ENCODE measurements at places on chromosomes 7 and 10. TPM values are rescaled to one million over a fixed set of nuclear protein-coding genes. Genes with fewer than 3 reads are reported as not detected.

DNA sequence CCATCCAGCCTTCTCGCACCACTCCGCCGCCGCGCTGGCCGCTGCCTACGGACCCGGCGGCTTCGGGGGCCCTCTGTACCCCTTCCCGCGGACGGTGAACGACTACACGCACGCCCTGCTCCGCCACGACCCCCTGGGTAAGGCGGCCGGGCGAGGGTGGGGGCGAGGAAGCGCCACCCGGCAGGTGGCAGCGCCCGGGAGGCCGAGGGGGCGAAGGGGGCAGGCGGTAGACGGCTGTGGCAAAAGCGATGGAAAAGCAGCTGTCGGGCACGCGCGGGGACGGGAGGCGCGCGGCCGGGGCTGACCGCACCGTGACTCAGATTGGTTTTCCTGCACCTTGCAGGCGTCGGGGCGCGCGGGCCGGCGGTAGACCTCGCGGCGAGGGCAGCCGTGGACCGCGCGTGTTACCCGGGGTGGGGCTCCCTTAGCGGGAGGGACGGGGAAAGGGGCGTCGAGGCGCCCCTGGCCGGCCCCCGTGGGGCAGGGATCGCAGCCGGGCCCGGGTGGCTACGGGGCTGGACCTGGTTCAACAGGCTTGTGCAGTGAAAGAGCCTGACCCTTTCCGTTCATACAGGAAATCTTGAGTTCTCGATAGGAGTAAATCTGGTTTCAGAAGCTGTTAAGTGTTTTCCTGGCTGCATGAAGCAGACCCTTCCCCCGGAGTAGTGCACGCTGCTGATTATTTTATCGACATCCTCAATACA, 608 bp downstream of the HHEX start:
- DNase-seq, result peak; percentile 27

- DNase-seq, result no peak
These were observed 533.6 kb downstream of the GRID1 start for GRCh38 chr10:85832988-85833387.

DNA sequence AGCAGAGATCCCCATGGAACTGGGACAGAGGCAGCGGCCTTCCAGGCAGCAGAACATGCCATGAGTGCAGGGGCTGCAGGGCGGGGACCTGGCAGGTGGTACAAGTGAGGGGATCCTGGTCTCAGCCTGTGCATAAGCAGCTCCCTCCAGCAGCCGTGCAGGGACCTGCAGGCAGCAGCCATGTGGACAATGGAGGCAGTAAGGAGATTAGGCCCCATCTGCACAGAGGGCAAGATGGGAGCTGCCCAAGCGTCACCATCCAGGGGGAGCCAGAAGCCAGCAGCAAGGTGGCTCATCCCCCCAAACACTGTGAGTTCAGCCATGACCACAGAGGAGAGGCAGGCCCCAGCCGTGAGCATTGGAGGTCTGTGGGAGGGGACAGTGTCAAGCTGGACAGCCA, 3.1 kb downstream of the DDC start:
- no peak for DNase-seq

DNA sequence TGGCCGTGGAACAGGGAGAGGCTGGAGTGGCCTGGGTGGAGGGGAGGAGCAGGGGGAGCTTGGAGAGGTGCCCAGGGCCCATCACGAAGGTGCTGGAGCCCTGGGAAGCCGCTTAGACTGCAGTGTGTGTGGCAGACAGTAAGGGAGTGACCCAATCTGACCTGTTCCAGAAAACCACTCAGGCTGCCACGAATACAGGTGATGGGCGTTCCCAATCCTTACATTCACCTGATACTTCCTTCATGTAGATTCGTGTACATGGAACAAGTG, 161.7 kb downstream of the SVIL start:
- no peak for DNase-seq

- DNase-seq, result no peak
These were observed 36.7 kb upstream of the STK17A start for GRCh38 chr7:43546231-43546630.

DNA sequence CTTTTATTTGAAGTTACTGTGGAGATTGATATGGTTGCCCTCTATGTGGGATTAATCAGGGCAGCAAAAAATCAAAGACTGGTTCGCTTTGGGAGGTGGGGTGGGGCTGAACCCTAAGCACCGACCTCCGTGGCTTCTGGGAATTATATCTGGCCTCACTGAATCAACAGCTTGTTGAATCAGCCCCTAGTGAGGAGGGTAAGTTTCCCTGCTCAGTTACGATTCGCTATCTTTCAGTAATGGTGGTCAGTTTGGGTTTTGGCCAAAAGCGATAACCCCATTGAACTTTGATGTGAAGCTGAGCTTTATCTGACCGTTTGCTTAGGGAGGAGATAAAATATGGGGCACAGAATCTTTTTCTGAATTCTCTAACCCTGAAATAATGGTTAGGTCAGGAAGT, 16.6 kb upstream of the ARPC1A start:
- DNase-seq, result no peak

- DNase-seq, result no peak
These were observed 287.3 kb downstream of the RPS24 start for GRCh38 chr10:78321000-78321399.

GRCh38 chr7:139675127-139676125, 102.4 kb downstream of the HIPK2 start:
- DNase-seq, result no peak

GRCh38 chr10:43957267-43958070, 308.8 kb upstream of the ZNF32 start:
- DNase-seq, result no peak

DNA sequence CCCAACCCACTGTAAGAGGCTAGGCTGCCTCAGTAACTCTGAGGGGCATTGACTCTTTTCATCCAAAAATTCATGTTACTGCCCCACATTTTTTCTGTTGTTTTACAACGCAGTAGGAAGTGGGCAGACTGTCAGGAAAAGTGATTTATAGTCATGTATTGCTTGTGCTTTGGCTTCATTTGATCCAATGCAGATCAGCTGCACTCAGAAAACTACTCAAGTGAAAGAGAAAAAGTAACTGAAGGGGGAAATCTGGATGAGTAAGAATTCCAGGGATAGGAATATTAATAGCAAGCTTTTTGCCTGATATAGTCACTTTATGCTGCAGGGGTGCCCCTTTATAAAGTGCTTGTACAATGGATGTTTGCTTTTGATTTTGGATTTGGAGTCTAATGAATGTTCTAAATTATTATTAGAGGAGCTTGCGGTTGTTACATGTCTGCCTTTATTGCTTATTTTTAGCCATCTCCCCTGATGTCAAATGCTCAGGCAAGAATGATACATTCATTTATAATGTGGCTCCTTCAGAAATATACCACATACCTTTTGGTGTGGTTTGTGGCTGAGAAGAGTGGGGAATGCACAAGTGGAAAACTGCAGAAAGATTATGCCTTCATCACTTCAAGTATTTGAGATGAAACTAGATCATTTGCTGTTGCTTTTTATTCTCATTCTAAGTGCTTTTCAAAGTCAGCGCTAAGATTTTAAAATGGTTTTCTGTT, 86.1 kb downstream of the EGFR start:
- no peak for DNase-seq

DNA sequence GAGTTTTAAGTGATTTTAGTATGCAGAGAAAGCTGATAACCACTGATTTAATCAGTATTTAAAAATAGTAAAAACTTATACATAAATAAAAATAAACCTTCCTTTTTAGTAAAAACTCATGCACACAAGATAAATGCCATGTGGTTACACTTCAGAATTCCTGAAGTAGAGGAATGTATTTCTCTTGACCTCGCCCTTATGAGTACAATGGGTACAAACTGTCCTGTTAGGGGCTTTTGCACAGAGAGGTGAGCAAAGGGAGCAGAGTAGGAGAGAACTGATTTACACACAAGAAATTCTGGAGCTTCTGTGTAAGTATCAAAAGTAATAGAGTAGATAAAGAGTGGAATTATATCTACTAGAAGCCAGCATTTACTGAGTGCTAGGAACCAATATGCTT, 279.6 kb downstream of the PPP1R3A start:
- DNase-seq, result no peak

GRCh38 chr10:121245754-121246153, 352.5 kb downstream of the FGFR2 start:
- no peak for DNase-seq

- DNase-seq, result no peak
These were observed 103.0 kb upstream of the LSM8 start for GRCh38 chr7:118080947-118081346.

DNA sequence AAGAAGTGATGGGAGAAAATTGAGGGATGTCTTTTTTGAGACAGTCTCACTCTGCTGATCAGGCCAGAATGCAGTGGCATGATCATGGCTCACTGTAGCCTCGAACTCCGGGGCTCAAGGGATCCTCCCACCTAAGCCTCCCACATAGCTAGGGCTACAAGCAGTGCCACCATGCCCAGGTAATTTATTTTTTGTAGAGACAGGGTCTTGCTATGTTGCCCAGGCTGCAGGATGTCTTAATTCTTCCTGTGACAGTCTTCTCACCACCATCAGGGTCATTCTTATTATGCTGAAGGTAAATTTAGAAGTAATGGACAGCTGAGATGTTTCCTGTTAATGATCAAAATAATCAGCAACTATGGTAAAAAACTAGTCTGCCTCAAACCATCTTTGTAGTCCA, 7.1 kb downstream of the DNAJC9 start:
- no peak for DNase-seq

GRCh38 chr7:28067171-28067570, 113.4 kb downstream of the JAZF1 start:
- no peak for DNase-seq

DNA sequence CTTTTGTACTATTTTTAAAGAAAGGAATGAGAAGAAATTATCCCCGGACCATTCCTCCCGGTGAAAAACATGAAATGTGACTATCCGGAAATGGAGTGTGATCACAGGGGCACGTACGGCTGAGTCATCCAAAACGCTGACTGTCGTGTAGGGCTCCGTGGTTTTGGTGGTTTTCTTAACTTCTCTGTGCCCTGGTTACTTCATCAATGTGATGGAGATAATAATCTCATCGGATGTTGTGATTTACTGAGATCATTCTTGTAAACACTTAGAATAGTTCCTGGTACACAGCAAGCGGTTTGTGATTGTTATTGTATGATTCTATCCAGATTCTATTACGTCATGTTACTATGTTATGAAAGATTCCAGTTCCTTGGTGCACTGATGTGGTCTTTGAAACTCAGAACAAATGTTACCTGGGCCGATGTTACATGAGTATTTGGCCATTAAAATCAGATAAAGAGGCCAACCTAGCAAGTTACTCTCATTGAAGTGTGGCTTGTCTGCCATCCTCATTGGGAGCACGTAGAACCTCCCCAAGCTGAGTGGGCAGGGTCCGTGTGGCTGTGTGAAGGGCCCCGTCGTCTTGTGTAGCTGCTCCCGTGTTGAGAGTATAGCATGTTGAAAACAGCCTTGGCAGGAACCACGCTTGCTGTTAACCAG, 99.5 kb downstream of the CAMK1D start:
- DNase-seq, result peak; percentile 33

DNA sequence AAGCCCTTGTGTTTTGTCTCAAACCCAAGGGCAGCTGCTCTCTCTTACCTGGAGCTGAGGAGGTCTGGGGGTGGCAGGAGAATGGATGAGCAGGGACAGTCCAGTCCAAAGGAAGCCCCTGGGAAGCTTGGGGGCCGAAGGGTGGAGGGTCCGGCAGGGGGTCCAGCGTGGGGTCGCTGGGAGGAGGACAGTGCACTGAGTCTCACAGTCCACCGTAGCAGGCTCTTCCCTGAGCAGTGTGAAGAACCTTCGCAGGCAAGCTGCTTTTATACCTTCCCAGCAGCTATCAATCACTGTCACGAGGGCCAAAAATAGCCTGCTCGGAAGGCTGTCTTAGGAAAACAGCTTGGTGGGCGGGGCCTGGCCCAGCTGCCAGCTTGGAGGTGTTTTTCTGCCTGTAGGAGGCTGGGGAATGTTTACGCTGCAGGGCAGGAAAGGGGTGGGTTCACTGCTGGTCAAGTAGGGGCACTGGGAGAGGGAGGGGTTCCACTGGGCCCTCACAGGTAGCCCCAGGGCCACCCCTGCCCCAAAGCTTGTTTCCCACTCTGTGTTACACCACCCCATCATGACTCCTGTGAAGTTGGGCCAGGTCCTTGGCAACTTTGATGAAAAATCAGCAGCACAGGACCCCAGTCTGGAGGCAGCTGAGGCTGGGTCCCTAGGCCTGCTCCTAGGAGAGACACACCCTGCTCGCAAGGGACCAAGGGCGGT, at the start of gene DEPP1:
Gene DEPP1, minus strand, starts transcription at position 240 of the 711 bp plus-strand sequence. CDS start 779 bp downstream, outside the sequence.
- DNase-seq, result peak; percentile 93

- DNase-seq, result no peak
These were observed 108.7 kb downstream of the TCF7L2 start for GRCh38 chr10:113058523-113059370.

- no peak for DNase-seq
These were observed 45.6 kb upstream of the SCIN start for GRCh38 chr7:12524794-12525386.

GRCh38 chr10:15703944-15704580, 15.7 kb downstream of the ITGA8 start:
- no peak for DNase-seq

DNA sequence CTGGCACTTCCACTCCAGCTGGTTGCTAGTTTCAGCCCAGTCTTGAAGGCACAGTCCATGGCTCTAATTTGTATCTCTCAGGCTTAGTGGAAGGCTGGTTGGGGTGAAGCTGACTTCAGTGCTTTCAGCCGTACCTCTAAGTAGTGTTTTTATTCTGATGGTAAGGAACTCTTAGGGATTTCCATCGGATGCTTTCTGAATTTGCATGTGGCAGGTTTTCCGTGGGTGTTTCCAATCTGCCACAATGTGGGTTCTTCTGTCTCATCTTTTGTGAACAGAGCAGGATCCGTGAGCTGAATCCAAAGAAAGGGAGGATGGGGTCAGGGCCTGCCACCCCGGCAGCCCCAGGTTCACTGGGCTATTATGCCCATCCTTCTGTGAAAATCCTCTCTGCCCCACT, 607.9 kb upstream of the MKI67 start:
- DNase-seq, result no peak

- DNase-seq, result no peak
These were observed 141.1 kb upstream of the WNT16 start for GRCh38 chr7:121187676-121188075.

DNA sequence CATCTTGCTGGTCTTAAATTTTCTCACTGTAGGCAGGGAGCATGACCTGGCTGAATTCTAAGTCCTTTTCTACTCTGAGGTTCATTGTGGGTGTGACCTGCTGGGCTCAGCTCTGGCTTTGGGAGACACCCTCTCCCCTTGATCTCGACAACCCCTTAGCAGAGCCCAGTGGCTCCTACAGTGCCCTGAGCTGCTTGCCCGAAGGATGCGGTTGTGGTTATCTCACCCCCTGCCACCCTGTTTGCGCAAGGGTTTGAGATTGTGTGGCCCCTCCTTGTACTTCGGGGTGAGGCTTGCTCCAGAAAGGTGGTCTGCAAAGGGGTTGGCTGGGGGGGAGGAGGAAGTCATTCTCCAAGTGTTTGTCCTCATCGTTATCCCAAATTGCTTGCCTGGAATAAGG, 55.3 kb downstream of the TCF7L2 start:
- DNase-seq, result no peak

ZSWIM8 gene
- total RNA-seq, result 104 TPM

CRPPA gene
- 4.0 TPM for total RNA-seq

TUBB8 gene
- not detected for total RNA-seq

FGL2 gene
- total RNA-seq, result 214 TPM

PRLHR gene
- total RNA-seq, result not detected

BMPER gene
- 3.6 TPM for total RNA-seq

TDRD1 gene
- total RNA-seq, result not detected

RGS10 gene
- 27.3 TPM for total RNA-seq

CH25H gene
- 1.2 TPM for total RNA-seq

GAD2 gene
- total RNA-seq, result not detected

FFAR4 gene
- 1.0 TPM for total RNA-seq

CFAP58 gene
- 0.21 TPM for total RNA-seq

PARP12 gene
- 44.4 TPM for total RNA-seq

FOXP2 gene
- 11.8 TPM for total RNA-seq

EIF4EBP2 gene
- 68.4 TPM for total RNA-seq
